Midbrain (tissue), 1 donor: ENCODE measurements at places on chromosomes 3 and 15.

GRCh38 chr3:30685267-30685667, 78.9 kb downstream of the TGFBR2 start:
- DNase-seq, result no peak

- no peak for DNase-seq
Observed at GRCh38 chr3:101954361-101954760, 105.0 kb downstream of the NFKBIZ start.

DNA sequence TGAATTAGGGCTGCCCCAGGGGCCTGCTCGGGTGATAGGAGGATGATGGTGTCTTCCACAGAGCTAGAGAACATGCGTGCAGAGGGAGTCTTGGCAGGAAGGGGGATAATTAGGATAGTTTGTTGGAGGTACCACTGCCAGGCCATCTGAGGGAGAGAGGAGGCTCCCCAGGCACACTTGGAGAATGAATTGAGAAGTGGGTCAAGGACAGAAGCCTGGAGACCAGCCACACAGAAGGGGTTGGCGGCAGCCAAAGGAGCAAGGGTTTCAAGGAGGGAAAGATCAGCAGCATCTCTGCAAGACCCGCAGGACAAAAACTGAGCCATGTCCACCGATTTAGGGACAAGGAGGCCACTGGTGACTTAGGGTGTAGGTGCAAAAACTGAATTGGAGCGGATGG, 6.9 kb downstream of the SLC28A1 start:
- DNase-seq, result no peak

- no peak for DNase-seq
Observed at GRCh38 chr3:135231737-135232136, 436.7 kb downstream of the EPHB1 start.

DNA sequence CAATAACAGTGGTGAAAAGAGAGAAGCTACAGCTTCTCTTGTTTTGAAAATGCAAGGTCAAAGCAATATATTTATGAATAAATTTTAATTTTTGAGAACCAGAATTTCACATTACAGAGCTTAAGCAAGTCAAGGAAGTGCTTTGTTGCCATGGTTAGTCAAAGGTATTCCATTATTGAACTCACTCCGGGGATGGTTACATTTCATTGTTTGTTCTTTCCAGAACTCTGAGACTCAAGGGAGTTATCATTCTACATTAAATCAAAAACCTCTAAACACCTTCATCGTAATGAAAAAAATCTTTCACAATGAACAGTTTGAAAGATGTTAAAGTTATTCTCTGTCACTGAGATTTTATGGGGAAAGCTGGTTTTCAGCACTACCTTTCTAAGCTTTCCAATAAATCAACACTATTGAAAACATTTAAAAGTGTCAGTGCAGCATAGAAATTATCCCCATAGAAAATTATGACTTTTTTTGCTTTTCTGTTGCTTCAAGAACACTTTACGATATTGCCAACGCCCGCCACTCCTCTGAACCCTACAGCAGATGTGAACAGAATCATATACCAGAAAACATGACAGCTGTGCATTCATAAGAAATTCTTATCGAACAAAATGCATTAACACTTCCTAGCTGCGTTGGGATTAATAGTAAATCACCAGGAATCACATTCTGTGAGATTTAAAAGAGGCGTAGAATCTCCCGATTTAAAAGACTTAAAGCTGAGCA, 83.0 kb downstream of the OTOL1 start:
- no peak for DNase-seq

DNA sequence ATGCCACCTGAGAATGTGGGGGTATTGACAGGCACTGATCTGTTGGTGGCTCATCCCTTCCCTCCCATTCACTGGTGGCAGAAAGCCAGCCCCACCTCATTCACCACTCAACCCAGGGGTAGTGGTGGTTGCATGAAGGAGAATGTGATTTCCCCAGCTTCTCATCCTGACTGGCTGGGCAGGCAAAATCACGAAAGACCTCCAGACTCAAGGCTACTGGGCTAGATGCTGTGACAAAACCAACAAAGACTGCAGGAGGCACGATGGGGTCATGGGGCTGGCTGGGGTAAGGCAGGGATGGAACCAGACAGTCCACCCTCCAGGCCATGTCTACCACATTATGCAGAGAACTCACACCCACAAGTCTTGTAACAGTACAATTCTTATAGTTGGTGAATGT, 33.9 kb downstream of the FSTL1 start:
- DNase-seq, result no peak

DNA sequence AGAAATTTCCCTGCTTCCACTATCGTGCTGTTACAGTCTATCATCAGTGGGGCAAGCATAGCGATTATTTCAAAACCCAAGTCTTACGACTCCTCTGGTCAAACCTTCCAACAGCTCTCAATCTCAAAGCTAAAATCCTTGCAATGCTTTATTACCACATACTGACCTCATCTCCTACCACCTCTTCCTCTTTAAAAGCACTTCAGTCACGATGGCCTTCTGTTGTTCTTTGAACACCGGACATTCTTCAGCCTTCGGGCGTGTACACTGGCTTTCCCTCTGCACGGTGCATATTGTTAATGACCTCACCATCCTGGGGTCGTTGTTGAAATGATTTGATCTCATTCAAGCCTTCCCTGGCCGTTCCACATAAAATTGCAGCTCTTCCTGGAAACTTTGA, 31.1 kb downstream of the MAGEL2 start:
- DNase-seq, result no peak

- no peak for DNase-seq
Observed at GRCh38 chr15:66573348-66573718, 7.5 kb upstream of the LCTL start.

DNA sequence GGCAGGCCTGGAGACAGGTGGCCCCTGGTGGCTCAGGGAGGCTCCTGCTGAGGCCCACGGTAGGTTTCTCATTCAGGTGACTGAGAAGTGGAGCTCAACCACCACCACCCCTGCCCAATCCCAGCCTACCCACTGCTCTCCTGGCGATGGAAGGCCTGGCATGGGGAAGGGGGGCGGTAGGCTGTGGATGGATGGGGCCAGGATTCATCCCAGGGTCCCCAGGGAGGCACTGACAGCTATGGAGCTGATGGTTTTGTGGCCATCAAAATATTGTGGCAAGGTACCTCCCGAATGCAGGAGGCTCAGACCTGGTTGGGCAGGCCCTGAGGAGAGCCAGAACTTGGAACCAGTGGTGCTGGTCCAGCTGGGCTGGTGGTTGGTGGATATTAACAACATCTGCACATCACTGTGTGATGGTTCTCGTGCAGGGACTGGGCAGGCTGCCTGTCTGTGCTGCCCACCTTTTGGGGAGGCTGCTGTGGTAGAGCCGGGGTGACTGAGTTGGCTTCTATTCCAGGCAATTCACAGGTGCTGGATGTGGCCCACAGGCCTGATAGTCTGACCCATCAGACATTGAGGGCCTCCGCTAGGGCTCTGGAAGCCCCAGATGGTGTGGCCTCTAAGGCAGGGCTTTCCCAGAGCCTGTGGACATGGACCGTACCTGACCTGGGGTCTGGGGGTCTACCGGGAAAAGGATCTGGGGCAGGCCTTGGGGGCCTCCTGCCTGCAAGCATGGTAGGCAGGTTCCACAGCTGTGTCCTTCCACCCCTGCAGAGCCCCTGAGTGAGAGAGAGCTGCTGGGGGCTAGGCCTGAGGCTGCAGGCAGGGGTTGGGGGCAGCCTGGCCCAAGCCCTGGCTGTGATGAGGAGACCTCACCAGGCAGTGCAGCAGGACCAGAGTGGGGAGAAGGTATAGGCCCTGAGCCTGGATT, 3.4 kb downstream of the ZBTB47 start:
- no peak for DNase-seq

DNA sequence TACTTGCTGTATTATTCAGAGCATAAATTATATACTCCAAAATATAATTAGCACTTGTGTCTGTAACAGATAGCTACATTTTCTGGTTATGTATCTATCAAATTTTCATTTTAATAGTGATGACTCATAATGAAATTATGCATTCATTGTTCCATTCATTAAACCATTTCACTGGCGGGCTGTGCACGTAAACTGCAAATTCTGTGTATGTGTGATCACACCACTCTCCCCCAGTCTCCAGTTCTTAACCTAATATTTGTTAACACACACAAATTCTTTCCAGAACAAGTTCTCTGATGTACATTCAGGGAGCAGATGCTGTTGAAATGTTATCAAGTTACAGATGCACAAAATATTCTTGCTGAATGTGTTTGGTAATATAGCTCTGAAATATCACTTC, 3.8 kb upstream of the KCNMB2 start:
- no peak for DNase-seq

DNA sequence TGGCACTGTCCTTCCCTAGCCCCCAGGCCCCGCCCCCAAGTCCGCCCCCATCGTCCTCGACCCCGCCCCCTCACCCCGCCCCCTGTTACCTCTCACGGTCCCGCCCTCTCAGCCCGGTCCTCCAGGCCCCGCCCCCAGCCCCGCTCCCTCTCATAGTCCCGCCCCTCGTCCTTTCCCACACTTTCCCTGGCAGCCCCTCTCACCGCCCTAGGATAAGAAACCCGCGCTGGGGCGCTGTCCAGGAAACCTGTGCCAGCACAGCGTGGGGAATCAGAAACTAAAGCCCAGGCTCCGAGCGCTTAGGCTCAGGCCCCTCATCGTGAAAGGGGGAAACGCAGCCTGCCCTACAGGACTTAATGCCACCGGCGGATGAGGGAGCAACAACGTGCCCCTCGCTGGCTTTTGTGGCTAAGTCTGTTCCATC, 20.9 kb downstream of the TRPM1 start:
- no peak for DNase-seq

DNA sequence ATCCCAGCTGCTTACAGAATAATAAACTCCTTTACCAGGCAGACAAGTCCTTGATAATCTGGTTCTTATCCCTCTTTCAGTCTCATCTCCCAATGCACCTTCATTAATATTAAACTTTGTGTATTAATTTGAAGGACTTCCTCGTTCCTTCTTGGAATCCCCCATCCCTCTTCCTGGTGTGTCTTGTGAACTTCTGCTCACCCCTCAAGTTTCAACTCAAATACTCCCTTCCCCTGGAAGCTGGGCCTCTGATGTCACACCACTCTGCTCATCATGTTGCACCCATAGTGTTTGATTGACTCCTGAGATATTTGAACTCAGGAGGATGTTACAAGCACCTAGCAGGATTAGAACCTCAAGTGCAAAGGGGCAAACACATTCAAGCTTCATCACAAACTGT, 3.3 kb upstream of the STT3B start:
- DNase-seq, result no peak

GRCh38 chr15:69403594-69403993, 10.6 kb upstream of the KIF23 start:
- DNase-seq, result no peak

DNA sequence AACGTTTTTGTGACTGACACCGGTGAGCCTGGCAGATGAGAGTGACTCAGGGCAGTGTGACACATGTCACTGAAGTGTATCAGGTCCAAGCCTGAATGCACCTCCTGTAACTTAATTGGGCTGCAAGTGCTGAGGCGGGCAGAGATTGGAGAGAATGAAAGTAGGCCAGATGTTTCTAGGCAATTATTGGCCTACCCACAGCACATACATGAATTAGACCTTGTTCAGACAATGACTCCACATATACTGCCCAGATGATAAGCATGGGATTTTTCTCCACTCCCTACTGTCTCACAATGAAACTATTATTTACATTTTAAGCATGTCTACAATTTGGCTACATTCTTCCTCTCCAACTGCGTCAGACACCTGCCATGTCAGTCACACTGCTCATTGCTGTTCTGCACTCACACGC, 187.3 kb upstream of the ZNF385D start:
- DNase-seq, result no peak

- peak; percentile 84 for DNase-seq
Observed at GRCh38 chr3:184133840-184134745, 1.1 kb upstream of the EIF2B5 start.

DNA sequence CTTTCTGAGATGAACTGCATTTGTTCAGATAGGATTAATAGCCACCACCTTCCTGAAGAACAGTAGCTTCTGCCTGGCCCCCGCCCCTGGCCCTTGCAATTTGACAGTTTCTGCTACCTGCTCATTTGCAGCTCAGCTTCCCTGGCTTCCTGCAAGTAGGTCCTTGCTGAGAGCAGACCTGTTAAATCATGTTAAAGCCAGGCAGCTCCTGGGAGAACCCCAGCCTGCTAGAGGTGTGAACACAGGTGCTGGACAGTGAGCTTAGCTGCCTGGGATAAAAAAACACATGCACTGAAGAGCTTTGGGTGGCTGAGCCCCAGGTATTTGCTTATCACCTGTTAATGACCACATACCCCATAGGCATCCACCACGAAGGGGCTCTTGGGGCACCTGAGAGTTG, 143.4 kb downstream of the PTPRG start:
- no peak for DNase-seq

DNA sequence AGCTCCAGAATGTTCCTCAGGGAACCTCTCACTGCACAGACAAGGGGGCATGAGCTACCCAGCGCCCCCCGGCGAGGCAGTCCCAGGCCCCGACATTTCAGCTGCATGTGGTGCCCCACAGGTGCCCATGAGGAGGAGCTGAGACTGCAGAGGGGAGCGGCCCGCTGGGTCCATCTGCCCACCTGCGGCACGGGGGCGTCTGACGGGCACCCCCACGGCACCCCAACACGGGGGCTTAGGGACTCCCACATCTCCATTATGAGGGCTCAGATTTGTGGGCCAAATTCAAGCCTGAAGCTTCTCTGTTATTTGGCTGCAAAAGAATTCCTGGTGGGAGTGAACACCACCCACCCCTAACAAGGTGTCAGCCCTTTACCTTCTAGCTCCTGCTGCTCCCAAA, 258.4 kb downstream of the UACA start:
- DNase-seq, result no peak

DNA sequence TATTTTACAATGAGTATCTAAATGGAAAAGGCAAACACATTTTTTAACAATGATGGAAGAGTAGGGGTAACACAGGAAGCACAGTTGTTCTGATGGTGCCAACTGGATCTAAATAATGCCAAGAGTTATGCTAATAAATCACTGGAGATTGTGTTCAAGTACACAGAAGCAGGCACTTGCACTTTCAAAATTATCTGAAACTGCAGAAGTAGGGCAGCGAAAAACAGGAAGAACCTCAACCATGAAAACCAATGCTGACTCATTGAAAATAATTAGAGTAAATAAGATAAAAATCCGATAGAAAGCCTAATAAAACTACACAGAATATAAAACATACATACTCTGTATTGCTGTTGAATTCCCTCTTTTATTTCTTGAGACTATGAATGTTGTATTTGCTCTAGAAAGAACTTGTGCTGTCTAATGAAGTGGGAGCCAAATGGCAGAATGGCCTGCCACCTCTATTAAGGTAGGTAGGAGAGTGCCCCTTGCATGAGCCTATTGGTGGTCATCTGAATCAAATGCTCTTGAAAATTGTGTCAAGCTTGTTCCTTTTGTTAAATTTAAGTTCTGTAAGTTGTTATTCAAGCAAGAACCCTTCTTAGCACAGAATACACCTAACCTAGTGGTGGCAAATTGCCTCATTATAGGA, 93.7 kb downstream of the ABI3BP start:
- no peak for DNase-seq

- DNase-seq, result no peak
Observed at GRCh38 chr15:79094611-79095021, 4.0 kb upstream of the RASGRF1 start.

- no peak for DNase-seq
Observed at GRCh38 chr15:93056836-93057235, 32.2 kb downstream of the RGMA start.
